T-helper 2 cell treated with Interferon-gamma antibody and Interleukin-4, amounts not matched to agents 5 μg/mL and 100 μg/mL, for 36 hours (primary cell): ENCODE measurements at places on chromosomes 5 and 9.

- H3K27me3 ChIP-seq, result no peaks in the 10 kb centered on the region
- H3K36me3 ChIP-seq, result no peaks in the 10 kb centered on the region
- no peak overlapping the region for H3K27ac ChIP-seq
- DNase-seq, result no peak
- H3K4me3 ChIP-seq, result no peak overlapping the region
Measured at GRCh38 chr9:116087751-116088194, 65.8 kb upstream of the PAPPA start.

DNA sequence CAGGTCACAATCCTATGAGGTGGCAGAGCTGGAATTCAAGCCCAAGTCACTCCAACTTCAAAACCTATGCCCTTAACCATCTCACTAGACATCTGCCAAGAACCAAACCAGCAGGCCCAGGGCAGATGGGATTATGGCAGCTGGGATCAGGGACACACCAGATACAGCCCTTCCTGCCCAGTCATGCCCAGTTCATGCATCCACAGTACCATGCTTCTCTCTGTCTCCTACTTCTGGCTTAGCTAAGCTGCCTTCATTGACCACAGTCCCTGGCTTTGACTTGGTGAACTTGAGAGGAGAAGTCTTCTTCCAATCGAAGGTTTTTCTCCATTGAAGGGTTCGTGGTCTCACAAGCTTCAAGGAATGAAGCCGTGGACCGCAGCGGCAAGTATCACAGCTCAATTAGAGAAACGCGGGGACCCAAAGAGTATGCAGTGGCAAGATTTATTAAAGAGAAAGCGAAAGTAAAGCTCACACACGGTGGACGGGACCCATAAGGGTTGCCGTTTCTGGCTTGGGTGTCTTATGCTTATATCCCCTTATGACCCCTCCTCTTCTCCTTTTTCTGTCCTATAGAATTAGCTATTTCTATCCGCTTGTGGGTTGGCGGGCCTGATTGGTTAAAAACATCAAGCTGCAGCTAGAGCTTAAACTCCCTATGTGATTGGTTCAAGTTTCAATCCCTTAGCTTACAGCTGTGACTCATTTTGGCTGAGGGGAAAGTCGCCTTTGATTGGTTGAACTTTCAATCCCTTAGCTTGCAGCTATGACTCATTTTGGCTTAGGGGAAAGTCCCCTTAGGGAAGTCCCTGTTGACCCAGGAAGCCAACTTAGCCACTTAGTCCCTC is 101.2 kb downstream of the TRIM36 start:
- H3K27ac ChIP-seq, result peak overlapping the region; percentile 3
- no peaks in the 10 kb centered on the region for H3K36me3 ChIP-seq
- H3K27me3 ChIP-seq, result peaks cover 18% of the 10 kb centered on the region
- no peak overlapping the region for H3K4me3 ChIP-seq
- peaks cover 5% of the 10 kb centered on the region for H3K4me1 ChIP-seq

DNA sequence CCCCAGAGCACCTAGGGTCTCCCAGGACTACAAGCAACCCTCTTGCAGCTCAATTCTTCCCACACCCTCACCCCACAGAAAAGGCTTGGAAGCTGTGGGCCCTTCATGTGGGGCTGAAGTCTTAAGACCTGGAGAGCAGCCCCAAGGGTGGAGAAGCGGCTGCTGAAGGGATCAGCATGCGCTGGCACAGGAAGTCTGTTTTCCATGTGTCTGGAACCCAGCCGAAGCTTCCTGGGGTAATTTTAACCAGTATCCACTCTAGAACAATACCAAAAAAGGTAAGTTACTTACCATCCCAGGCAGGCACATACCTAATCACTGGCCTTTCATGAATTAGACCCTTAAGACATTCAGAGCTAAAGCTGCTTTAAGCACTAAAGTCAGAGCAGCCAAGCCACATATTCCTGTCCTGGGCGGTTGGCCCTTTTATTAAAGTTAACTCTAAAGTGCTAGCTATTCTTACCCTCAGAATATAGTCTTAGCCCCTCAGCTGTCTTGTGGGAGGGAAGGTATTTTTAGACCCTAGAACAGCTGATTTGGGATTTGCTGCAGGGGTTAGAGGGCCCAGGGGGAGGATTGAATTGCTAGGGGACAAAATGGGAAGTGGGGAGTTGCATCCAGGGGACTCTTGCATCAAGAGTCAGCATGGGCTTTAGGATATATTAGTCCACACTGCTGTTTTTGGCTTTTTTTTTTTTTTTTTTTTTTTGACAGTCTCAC is 6.9 kb downstream of the IL17B start:
- no peaks in the 10 kb centered on the region for H3K27me3 ChIP-seq
- H3K27ac ChIP-seq, result no peak overlapping the region
- H3K36me3 ChIP-seq, result peaks cover 7% of the 10 kb centered on the region
- peaks cover 2% of the 10 kb centered on the region for H3K4me1 ChIP-seq

DNA sequence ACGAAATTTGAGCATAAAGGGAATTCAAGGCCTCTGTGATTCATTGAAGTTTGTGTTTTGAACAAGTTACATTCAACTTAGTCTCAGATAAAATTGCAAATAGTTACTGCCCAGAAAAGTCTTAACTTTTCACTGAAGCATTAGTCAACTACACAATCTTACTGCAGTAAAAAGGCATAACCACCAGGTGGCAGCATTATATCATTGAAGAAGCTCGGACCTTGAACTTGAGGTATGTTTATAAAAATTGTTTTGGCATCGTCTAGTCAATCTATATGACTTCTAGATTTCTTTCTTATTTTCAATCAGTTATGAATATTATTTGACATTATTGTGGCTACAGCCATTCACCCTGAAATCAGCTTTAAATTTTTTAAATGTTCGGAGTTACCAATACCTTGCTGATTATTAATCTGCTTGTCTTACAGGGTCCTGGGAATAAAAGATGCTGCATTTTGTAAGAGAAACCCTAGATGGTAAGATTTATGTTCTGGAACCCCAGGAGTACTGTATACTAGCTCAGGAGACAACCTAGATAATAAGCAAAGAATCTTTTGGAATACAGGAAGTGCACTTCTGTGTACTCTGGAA is 83.9 kb upstream of the GRAMD2B start:
- no peak for DNase-seq
- H3K27ac ChIP-seq, result no peak overlapping the region
- no peaks in the 10 kb centered on the region for H3K4me1 ChIP-seq

DNA sequence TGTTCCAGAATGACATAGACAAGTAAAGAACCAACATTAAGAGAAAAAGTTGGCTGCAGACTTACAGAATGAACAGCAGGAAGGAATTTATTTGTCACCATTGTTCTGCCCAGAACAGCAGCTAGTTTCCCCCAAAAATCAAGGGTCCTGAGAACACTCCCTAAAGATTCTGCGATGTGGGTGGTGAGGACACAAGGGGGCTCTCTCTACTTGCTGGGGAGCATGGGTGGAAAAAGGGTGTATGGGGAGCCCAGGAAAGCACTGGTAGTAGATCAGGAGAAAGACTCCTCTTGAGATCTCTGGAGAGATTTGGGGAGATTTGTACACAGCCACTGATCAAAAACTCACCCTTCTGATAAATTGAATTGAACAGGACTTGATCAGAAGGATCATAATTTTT is 316.5 kb downstream of the KCTD16 start:
- no peaks in the 10 kb centered on the region for H3K27me3 ChIP-seq
- no peaks in the 10 kb centered on the region for H3K4me1 ChIP-seq
- H3K4me3 ChIP-seq, result no peak overlapping the region
- no peaks in the 10 kb centered on the region for H3K36me3 ChIP-seq

- no peaks in the 10 kb centered on the region for H3K4me1 ChIP-seq
- H3K4me3 ChIP-seq, result no peak overlapping the region
- peaks cover 3% of the 10 kb centered on the region for H3K36me3 ChIP-seq
Measured at GRCh38 chr9:95057101-95057500, 260.4 kb downstream of the FANCC start.

- no peak overlapping the region for H3K4me3 ChIP-seq
- H3K27me3 ChIP-seq, result peaks cover 20% of the 10 kb centered on the region
- no peak overlapping the region for H3K27ac ChIP-seq
- no peaks in the 10 kb centered on the region for H3K36me3 ChIP-seq
- DNase-seq, result no peak
Measured at GRCh38 chr5:75756211-75756610, 39.0 kb upstream of the POC5 start.
